EH (cell line): ENCODE measurements at places on chromosomes 11 and 22.

DNA sequence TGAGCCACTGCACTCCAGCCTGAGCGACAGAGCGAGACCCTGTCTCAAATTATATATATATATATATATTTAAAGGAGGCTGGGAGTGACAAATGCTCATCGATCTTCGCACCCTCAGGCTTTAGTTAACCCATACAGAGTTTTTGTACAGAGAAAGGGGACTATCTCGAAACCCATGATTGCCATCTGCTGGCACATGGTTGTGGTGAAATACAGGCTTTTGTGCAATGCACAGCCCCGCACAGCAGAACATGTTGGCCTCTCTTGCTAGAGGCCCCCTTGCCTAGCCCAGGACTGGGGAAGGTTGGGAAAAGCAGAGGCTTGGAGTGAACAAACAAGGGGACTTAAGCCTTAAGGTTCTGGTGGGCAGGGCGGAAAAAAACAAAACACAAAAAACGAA, 3.6 kb downstream of the MYBPC3 start:
- DNase-seq, result peak; percentile 35

DNA sequence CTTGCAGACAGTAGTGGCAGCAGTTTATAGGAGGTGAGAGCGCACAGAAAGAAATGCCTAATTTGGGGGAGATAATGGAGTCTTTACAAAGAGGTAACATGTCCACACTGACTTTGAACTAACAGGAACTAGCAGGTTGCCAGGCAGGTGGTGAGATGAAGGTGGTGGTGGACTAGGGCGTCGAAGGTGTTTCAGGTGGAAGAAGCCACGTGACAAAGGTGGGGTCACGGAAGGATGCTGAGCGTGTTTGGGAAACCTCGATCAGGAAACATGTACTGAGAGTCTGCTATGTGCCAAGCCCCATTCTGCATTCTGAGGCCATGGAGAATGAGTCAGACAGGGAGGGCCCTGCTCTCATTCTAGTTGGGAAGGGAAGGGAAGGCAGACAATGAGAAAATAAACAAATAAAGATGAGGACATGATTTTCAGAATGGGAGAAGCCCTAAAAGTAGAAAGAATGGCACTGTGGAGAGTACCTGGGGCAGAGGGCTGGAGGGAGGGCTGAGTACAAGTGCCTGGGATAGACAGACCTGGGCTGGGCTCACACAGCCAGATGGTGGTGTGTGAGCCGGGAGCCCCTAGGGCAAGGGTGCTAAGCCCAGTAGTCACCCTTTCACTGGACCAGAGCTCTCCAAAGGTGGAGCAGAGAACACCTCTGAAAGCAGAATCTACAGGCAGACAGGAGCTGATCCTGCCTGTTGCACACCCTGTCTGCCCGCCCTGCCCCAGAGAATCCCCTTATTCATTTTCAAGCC, 16.2 kb upstream of the NNMT start:
- DNase-seq, result peak; percentile 77

DNA sequence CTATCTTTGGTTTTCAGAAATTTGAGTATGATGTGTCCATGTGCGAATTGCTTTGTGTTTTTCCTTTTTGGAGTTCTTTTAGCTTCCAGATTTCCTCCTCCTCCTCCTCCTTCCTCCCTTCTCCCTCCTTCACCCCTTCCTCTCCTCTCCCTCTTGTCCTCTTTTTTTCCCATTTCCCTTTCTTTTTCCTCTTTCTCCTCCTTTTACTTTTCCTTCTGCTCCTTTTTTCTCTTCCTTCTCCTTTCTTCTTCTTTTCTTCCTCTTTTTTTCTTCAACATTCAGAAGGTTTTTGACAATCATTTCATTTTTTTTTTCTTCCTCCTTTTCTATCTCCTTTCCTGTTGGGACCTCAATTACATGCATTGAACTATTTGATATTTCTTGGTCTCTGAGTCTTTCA, 104.9 kb downstream of the TMEM135 start:
- no peak for DNase-seq

DNA sequence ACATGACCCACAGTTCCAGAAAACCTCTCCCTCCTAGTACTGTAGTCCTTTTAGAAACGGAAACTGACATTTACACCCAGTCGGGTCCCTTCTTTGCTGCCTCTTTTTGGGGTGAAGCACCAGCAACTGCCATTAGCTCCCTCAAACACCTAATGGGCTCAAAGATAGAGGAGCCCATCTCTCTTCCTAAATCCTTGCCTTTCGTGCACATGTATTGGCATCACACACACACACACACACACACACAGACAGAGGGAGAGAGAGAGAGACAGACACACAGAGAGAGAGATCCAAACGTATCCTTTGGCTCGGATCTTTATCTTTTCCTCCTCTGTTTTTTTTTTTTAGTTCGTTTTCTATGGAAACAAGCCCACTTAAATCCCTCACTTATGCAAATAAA, 716 bp downstream of the GRM5 start:
- no peak for DNase-seq

- no peak for DNase-seq
These were observed 33.2 kb downstream of the PAK1 start for GRCh38 chr11:77440678-77441077.

DNA sequence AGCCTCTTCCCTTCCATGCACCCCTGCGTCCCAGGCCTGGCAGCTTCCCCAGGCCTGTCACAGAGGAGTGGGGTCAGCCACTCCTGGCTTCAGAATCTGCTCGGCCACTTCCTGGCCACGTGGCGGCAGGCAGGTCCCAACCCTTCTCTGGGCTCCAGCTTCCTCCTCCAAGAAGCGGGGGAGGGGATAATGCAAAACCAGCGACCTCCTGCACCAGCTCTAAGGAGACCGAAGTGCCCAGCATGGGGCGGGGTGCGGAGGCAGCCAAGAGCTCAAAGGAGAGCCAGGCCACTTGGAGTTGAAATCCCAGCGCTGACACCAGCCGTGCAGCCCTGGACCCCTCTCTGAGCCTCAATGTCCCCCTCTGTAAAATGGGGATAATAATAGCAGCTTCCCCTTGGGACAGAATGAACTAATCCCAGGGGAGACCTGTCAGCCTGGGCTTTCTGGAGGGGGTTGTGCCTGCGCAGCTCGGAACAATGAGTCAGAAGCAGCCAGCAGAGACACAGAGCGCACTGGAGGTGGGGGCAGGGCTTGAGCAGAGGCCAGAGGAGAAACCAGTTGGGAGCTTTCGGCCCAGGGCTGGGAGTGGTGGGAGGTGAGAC, 22.8 kb upstream of the PICK1 start:
- DNase-seq, result peak; percentile 95
